Stimulated activated CD4-positive, alpha-beta T cell treated with anti-CD3 and anti-CD28 coated beads, Interleukin-15, amount 100 ng/mL, for 24 hours (primary cell): ENCODE measurements at places on chromosomes 12 and 14.

DNA sequence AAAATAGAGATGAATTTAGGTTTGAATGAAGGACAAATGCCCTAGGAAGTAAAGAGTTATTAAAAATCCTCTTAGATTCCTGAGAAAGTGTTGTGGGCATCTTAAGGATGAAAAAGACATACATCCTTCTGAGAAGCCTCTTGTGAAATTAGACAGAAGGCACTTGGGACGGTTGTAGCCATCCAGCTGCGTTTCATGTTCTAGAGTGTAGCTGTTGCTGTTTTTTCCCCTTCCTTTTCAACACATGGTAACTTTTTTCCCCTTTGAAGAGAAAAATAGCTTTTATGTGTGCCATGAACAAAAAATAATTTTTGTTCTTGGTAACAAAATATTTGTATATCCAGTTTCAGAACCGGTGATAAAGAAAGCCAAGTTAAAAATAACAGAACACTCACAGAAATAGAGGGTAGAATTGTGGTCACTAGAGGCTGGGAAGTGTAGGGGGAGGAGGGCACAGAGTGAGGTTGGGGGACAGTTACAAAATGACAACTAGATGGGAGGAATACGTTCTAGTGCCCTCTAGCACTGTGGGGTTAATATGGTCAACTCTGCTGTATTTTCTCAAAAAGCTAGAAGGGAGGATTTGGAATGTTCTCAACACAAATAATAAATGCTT is 58.4 kb downstream of the PTHLH start:
- no peak for DNase-seq

GRCh38 chr12:116924558-116925453 is 14.1 kb downstream of the FBXW8 start:
- peak; percentile 49 for DNase-seq

- DNase-seq, result no peak
These were observed 33.5 kb downstream of the TSHR start for GRCh38 chr14:80988735-80989429.

DNA sequence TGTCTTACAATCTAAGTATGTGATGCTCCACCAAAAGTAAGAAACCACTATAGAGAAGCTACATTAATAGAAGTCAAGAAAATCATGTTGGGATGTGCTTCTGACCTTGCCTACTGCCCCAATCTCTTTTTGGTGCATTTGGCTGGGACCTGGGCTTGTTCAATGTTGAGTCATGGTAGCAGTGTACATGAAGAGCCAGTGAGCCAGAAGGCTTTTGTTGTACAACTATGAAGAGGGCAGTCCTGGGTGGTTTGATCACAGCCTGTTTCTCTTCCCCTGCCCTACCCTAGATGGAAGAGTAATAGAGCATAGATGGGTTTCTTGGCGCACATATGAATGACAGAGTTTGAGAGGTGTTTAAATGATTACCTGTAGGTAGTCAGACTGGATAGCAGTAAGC is 56.4 kb downstream of the UBR7 start:
- no peak for DNase-seq
